ENCODE measurements at places on chromosomes 7 and 10. TPM values are rescaled to one million over a fixed set of nuclear protein-coding genes. Genes with fewer than 3 reads are reported as not detected.
A peak's percentile ranks its signal among the peaks of the same experiment; 100 is the strongest.

DNA sequence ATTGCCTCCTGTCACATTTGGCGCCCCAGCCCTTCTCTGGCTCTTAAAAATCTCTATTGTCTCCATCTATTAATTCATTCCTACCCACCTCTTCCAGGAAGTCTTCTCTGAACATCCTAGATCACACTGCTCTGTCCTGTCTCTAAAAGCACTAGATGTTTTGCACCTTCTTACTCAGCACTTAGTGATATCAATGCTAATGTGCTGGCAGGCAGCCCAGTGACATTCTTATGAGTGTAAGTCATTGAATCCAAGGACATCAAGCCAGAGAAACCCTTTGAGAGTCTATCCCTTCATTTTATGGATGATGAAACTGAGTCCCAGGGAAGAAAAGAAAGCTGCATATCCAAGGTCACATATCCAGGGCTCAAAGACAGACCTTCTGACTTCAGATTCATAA, 48.3 kb upstream of the PAX2 start:
- no peaks in the 10 kb centered on the region for H3K4me1 ChIP-seq
- H3K27me3 ChIP-seq = no peaks in the 10 kb centered on the region

DNA sequence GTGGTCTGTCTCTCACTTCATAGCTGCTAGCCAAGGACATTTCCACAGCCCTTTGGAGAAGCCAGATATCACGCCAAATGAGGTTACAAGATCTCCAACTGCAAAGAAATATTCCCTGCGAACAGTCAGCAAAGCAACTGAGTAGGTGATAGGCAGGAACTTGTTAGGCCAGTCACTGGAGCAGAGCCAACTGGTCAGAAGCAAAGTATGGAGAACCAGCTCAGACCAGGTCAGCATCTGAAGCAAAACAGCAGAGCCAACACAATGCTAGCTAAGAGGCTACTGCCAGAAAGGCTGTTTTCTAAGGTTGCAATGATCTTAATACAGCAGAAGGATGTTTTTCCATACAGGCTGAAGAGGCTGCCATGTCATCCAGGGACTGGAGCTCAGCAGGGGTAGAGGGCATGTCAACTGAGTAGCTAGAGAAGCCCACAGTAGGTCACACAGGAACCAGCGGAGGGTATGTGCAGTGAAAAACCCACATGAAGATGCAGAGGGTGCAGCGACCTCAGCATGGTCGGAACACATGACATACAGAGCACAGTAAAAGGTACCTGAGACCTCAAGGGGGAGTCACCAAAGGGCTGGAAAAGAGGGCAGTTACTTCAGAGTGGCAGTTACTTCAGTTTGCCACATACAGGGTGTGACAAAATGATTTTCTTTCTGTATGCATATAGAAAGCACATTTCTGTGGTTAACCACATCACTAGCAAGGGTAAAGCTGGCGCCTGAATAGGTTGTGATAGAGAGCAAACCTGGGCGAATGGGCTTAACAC, 8.9 kb downstream of the SEC31B start:
- no peaks in the 10 kb centered on the region for H3K27me3 ChIP-seq
- H3K36me3 ChIP-seq = no peaks in the 10 kb centered on the region
- no peaks in the 10 kb centered on the region for H3K4me1 ChIP-seq

- H3K27me3 ChIP-seq = no peaks in the 10 kb centered on the region
- DNase-seq = no peak
- no peak overlapping the region for H3K27ac ChIP-seq
- H3K36me3 ChIP-seq = no peaks in the 10 kb centered on the region
- no peaks in the 10 kb centered on the region for H3K4me1 ChIP-seq
Observed at GRCh38 chr10:35735412-35735811, 93.3 kb upstream of the FZD8 start.

GRCh38 chr7:135707570-135707966, 20.4 kb downstream of the SLC13A4 start:
- no peaks in the 10 kb centered on the region for H3K27me3 ChIP-seq
- no peak overlapping the region for H3K27ac ChIP-seq
- DNase-seq = no peak

The ELOVL3 gene
- total RNA-seq = not detected

DNA sequence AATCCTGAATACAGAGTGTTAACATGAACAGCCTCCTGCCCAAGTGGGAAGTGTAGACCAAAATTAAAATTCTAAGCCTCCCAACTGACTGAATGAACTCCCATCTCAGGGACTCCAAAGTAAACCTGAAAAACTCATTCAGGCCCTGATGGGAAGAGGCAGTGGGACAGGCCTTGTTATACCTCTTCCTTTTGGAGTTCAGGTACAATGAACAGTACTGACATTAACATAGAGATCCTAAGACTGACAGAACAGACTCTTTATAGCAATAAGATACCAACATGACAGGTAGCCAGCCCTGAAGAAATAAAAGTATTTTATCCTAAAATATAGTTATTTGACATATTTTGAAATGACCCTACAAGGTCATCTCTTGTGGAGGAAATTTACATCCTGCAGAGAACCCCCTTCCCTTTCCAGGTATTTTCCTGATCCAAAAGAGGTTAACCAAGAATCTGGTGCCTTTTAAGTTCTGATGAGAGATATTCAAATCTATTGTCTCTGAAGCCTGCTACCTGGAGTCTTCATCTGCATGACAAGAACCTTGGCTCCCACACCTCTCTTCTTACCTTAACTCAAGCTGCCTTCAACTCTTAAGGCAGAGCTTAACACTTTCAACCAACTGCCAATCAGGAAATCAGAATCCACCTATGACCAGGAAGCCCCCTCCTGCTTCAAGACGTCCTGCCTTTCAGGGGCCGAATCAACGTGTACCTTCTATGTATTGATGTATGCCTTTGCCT, 103.3 kb upstream of the PFKP start:
- H3K4me3 ChIP-seq = no peak overlapping the region
- H3K27ac ChIP-seq = no peak overlapping the region
- H3K4me1 ChIP-seq = no peaks in the 10 kb centered on the region
- DNase-seq = no peak
- no peaks in the 10 kb centered on the region for H3K27me3 ChIP-seq
- no peaks in the 10 kb centered on the region for H3K36me3 ChIP-seq

DNA sequence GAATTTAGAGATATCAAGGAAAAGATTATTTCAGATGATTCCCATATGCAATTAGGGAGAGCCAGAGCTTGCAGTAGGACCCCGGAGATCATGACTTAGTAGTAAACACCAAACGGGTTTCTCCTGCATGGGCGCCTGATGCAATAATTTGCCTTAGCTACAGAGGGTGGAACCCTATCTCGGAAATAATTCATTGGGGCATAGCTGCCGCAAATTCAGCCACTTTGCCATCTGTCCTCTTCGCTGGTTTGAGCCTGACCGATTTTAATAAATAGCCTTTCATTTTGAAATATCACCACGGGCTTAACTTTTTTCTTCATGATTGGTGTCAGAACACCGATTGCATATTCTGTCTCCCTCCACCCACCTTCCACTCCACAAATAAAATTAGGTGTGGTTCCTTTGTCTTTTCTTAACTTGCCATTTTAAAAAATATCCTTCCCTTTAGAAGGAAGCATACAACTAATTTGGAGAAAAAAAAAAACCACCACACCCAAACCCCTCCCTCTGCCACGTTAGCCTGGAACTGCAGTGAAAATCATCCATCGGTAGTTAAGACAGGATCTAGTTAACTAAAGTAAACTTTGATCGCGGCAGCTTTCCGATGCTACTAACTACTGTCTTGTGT, 1.4 kb downstream of the GARS1 start:
- H3K27ac ChIP-seq = no peak overlapping the region
- peak overlapping the region; percentile 92 for H3K4me3 ChIP-seq
- no peaks in the 10 kb centered on the region for H3K27me3 ChIP-seq
- no peak for DNase-seq

- H3K27ac ChIP-seq = no peak overlapping the region
- no peaks in the 10 kb centered on the region for H3K27me3 ChIP-seq
- no peak overlapping the region for H3K4me3 ChIP-seq
- no peaks in the 10 kb centered on the region for H3K36me3 ChIP-seq
Observed at GRCh38 chr7:142891490-142892082, 6.0 kb upstream of the TRPV6 start.

DNA sequence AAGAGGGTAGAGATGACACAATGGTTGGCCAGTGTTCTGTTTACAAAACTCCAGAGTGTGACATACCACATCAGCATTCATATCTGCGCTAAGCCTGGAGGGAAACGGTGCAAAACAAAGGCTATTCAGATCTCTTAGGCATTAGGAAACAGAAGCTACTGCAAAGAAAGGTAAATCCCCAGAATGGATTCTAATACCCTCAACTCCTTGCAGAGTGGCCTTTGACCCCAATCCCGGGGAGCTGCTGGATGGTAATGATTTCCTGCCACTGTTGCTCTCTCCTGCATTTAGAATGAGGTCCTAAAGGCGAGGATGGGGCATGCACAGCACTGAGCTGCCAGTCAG, 65.2 kb downstream of the AOAH start:
- H3K27ac ChIP-seq = no peak overlapping the region
- H3K36me3 ChIP-seq = no peaks in the 10 kb centered on the region
- H3K27me3 ChIP-seq = no peaks in the 10 kb centered on the region
- no peak overlapping the region for H3K4me3 ChIP-seq

The SPAM1 gene
- not detected for total RNA-seq

DNA sequence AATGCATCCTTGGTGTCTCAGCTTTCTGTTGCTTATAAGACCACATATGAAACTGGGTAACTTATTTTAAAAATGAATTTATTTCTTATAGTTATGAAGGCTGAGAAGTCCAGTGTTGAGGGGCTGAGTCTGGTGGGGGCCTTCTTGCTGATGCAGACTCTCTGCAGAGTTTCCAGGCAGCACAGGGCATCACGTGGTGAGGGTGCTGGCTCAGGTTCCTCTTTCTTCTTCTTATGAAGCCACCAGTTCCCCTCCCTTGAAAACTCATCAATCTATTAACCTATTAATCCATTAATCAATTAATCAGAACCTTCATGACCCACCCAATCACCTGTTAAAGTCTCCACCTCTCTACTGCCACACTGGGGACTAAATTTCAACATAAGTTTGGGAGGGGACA, 595.6 kb upstream of the NRP1 start:
- H3K36me3 ChIP-seq = no peaks in the 10 kb centered on the region
- peak; percentile 53 for DNase-seq
- H3K27me3 ChIP-seq = no peaks in the 10 kb centered on the region
- no peak overlapping the region for H3K27ac ChIP-seq
- H3K4me1 ChIP-seq = no peaks in the 10 kb centered on the region

DNA sequence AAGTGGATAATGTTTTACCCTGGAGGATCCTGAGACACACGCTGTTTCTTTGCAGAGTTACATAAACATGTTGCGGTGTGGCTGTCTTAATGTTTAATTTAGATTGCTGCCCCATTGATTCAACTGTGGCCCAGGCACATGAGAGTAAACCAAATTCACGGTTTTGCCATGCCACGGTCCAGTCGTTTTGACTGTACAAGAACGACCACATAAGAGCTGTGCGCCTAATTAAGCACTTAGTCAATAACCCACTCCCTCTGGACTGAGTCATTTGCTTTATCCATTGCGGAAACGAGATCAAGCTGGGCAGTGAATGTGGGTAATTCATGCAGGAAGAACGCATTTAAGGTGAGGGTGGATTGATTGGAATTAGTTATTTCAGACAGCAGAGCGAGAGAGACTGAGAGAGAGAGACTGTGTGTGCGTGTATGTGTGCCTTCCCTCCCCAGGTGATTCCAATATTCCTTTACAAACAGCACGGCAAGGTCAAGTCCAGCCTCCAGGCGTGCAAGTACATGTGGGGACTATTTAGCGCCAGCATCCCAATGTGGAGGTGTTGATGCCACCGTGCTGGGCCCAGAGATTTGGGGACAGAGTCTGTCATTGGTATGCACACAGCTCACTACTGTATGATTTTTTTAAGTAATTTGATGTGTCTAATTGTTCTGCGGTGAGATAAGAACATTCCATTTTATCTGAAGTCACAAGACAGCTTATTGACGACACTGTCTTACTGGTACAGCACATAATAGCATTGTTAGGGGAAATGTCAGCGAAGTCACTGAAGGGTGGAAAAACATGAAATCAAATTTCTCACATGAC, 8.4 kb upstream of the TEX36 start:
- no peak for DNase-seq
- no peaks in the 10 kb centered on the region for H3K4me1 ChIP-seq
- no peaks in the 10 kb centered on the region for H3K27me3 ChIP-seq
- H3K27ac ChIP-seq = no peak overlapping the region
- no peak overlapping the region for H3K4me3 ChIP-seq

The IL6 gene
- 13.1 TPM for total RNA-seq

The TMEM270 gene
- not detected for total RNA-seq

GRCh38 chr7:154591544-154591943, 411.4 kb downstream of the PAXIP1 start:
- H3K4me1 ChIP-seq = no peaks in the 10 kb centered on the region
- no peaks in the 10 kb centered on the region for H3K36me3 ChIP-seq
- DNase-seq = no peak

GRCh38 chr10:96789571-96790108, 42.5 kb upstream of the LCOR start:
- H3K4me3 ChIP-seq = no peak overlapping the region
- no peaks in the 10 kb centered on the region for H3K27me3 ChIP-seq
- no peaks in the 10 kb centered on the region for H3K4me1 ChIP-seq
- no peak overlapping the region for H3K27ac ChIP-seq
- no peaks in the 10 kb centered on the region for H3K36me3 ChIP-seq
- no peak for DNase-seq

DNA sequence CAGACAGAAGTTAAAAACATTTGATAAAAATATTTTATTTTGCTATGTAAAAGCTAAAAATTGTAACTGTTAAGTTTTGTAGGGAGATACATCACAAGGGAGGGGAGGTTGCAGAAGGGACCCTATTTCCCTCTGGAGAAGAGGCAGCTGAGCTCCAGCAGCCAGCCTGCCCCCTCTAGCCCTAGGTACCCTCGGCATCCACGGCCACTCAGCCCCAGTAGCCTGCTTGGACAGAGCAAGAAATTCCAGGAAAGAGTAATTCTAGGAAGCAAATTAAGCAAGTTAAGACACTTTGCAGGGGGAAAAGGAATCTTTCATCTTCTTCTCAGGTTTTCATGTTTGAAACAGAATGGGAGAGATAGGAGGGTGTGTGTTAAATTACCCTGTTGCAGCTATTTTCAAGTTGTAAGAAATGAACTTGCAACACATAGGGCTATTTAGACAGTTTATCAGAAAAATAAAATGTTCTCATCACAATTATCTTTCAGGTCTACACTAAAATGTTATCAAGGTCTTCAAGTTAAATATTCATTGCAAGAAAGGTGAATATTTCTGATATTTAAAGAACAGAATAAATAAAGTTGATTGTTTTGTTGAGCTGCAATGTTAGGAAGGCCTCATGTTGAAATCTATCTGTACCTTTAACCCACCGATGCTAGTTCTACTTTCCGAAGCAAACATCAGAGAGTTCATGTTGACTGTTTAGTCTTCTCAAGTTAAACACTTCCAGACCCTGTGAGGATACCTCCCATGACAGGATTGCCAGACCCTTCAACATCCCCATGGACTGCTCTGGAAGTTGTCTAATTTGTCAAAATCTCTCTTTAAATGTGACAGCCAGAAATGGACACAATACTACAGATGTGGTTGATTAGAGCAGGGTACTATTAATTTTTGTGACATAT, 5.5 kb downstream of the SGCE start:
- no peaks in the 10 kb centered on the region for H3K36me3 ChIP-seq
- no peak overlapping the region for H3K4me3 ChIP-seq
- peaks cover 2% of the 10 kb centered on the region for H3K4me1 ChIP-seq
- no peak overlapping the region for H3K27ac ChIP-seq
- DNase-seq = no peak
